Cerebellar nuclear complex (tissue), 1 donor: ENCODE measurements at places on chromosomes 4 and X.

- no peak for DNase-seq
These were observed 65.6 kb downstream of the RAB40A start for GRCh38 chrX:103453655-103454054.

GRCh38 chr4:152009983-152010709 is 249.3 kb upstream of the GATB start:
- DNase-seq = no peak

- DNase-seq = no peak
These were observed 3.5 kb upstream of the VMA21 start for GRCh38 chrX:151393514-151393913.

DNA sequence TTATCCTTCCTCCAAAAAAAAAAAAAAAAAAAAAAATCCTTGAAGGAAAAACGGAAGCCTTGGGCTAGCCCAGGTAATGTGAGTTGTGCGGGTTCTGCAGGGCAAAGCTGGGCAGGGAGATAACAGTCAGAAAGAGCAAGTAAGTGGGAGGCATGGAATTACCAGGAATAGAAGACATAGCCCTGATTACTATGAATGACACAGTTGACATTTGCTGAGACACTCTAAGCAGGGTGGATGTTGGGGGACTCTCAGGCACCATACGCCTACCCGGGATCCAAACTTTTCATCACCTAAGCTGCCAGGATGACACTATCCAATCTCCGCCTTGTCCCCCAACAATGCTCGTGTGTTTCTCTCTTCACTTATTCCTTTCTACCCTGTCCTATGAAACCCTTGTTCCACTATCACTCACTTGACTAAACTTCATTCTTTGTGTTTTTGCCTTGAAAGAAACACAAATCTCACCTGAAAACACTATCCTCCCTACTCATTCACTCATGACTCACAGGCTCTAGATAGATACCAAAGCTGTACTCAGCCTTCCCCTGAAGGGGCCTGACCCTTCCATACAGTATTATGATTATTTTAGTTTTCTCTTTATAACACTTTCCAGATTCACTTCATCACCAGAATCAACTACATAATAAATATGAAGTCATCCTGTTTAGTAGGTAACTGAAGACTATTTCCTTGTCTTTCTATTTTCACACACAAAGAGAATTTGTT is 158.4 kb downstream of the INPP4B start:
- no peak for DNase-seq

DNA sequence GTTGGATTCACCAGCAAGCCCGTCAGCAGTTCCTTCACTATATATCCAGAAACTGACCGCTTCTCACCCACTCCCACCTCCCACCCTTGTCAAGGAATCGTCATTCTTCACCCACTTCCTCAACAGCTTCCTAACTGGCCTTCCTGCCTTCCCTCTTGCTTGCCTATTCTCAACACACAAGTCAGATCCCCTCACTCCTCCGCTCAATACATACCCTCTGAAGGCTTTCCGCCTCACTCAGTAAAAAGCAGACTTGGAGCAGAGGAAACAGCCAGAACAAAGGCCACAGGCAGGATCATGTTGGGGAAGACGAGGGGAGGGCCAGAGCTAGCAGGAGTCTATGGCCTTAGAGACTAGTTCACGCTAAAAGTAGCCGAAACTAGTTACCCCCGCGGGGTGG is 23.7 kb downstream of the RWDD4 start:
- no peak for DNase-seq

GRCh38 chrX:100643212-100643611 is 787 bp upstream of the SRPX2 start:
- DNase-seq = no peak

GRCh38 chr4:41142376-41143310 is 71.7 kb downstream of the APBB2 start:
- no peak for DNase-seq

- no peak for DNase-seq
These were observed 235.6 kb upstream of the HHIP start for GRCh38 chr4:144410230-144410783.

DNA sequence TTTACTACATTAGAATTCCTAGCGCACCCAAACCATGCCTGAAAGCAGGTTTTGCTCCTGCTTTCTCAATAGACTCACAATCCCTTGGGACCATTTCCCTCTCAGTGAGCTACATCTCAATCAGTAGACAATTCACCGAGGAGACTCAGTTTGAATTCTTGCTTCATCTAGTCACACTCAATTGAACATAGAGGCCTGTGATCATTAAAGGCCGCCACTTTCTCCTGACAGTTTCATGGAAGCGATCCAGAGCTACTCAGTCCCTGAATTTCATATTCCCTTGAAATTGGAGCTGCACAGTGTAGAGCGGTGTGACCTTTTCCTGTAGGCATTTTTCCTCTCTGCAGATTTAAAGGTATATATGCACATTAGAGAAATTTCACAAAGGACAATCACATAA is 193.9 kb upstream of the SPOCK3 start:
- DNase-seq = no peak

- DNase-seq = no peak
These were observed 23.7 kb downstream of the CC2D2A start for GRCh38 chr4:15493411-15493810.

GRCh38 chrX:150303386-150304097 is 59.6 kb upstream of the MAMLD1 start:
- no peak for DNase-seq

DNA sequence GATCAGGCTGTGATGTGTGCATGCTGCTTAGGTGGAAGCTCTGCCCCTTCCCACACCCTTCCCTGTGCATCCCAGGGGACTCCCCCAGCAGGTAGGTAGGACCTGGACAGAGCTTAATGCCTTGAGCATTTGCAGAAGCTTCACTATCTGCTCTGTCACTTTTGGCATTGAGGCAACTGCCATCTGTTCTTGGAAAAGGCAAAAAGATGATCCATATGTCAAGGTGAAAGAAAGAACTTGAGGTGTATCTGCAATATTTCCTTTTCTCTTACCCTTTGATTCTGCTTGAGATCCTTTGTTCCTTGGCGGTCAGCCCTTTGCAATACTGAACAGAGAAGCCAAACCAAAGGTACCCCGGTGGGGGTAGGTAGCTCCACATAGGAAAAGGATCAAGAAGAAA is 37.1 kb upstream of the TBC1D9 start:
- DNase-seq = no peak

DNA sequence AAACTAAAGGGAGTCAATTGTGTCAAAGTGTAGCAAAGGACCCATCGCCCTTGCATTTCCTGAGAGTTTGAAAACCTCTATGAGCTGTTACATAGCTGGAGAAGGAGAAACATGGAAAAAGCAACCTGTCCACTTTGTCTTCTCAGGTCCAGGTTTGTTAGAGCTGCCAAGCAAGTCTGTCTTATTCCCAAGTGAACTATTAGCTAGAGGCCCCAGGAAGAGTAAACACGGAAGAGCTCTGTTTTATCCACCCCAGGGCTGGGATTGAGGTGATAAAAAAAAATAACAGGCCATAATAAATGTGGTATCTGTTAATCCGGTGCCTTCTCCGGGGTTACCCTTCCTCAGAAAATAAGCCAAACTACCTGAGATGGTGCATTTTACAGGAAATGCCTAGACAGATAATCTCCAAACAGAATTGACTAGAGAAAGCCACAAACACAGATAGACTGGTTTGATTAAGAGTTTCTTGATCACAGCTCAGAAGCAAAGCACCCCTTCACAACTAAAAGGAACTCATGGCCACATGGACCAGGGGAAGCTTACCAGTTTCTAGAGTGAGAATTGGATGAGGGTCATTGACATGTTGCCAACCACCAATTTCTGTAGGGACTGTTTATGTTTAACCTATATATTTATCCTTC is 35.9 kb upstream of the RELL1 start:
- DNase-seq = no peak

GRCh38 chr4:105149771-105150170 is 3.1 kb downstream of the TET2 start:
- DNase-seq = no peak

DNA sequence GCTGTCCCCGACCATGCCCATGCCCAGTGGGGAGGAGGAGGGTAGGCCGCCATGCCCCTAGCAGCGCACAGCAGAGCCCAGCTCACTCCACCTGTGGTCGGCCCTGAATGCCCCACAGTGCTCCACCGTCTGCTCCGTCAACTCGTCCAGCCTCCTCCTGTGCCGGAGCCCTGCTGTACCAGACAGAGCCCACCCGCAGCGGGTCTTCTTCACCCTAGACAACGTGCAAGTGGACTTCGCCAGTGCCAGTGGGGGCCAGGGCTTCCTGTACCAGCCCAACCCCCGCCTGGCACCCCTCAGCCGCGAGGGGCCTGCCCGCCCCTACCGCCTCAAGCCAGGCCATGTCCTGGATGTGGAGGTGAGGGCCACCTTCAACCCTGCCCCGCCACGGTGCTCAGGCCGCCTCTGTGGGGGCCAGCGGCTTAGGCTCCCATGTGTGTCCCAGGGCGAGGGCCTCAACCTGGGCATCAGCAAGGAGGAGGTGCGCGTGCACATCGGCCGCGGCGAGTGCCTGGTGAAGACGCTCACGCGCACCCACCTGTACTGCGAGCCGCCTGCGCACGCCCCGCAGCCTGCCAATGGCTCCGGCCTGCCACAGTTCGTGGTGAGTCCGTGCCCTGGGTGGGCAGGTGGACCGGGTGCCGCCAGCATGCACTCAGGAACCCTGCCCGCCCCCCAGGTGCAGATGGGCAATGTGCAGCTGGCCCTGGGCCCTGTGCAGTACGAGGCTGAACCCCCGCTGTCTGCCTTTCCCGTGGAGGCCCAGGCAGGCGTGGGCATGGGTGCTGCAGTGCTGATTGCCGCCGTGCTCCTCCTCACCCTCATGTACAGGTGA is 6.9 kb upstream of the SRPK3 start:
- no peak for DNase-seq

DNA sequence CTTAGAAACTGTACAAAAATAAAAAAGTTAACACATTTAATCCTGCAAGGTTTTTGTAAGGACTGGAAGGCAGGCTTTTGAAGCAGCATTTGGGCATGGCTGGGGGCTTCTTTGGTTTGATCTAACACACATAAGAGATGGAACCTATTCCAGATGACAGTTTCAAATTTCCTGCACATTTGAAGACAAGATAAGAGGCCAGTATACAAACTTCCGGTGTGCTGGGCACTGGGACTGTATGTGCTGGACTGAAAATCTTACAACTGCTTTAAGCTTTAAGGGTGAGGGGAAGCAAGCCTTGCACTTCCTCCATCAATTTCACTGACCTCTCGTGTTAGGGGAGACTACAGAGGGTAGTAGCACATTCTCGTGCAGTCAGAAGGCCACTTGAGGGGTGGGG is 122.9 kb downstream of the AMMECR1 start:
- DNase-seq = no peak

GRCh38 chr4:340011-340410 is 2.4 kb downstream of the ZNF141 start:
- DNase-seq = no peak

- no peak for DNase-seq
These were observed 1418.7 kb downstream of the FSTL5 start for GRCh38 chr4:160745126-160745525.

- no peak for DNase-seq
These were observed 8.2 kb downstream of the CAPN6 start for GRCh38 chrX:111262086-111262485.

DNA sequence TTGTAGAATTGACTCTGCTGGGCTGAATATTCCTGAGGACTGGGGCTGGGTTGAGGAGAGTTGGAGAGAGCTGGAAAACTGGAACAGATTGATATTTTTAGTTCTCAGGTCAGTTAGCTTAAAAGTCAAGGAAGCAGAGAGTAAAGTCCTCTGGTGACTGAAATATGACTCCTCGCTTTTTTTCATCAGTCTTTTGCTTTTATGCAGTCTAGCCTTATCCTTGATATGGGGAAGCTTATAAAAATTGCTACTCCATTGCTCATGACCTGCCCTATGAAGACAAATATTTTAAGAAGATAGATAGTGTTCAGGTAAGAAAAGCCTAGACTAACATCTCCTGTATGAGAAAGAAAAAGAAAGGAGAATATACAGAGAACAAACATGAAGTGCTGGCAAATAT is 152.7 kb downstream of the C4orf33 start:
- no peak for DNase-seq

- no peak for DNase-seq
These were observed 44.2 kb upstream of the SPRY1 start for GRCh38 chr4:123352240-123352945.

DNA sequence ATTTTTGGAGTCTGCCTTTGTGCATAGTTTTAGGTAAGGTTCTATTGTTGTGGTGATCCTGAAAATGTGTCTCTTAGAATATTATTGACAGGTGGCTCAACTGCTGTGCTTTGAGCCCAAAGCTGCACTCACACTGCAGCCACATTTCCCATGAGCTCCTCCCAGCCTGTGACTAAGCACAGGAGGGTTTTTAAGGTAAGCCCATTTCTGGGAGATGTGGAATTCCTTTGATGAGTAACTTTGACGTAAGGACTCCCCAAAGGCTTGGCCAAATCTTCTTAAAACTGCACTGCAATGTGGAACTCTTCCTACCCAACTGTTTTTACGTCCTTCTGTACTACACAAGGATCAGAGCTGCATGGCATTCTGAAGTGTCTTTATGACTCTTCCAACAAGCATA is 20.0 kb upstream of the TMPRSS11A start:
- DNase-seq = no peak

- no peak for DNase-seq
These were observed 73.2 kb downstream of the SLC4A4 start for GRCh38 chr4:71411981-71412380.

DNA sequence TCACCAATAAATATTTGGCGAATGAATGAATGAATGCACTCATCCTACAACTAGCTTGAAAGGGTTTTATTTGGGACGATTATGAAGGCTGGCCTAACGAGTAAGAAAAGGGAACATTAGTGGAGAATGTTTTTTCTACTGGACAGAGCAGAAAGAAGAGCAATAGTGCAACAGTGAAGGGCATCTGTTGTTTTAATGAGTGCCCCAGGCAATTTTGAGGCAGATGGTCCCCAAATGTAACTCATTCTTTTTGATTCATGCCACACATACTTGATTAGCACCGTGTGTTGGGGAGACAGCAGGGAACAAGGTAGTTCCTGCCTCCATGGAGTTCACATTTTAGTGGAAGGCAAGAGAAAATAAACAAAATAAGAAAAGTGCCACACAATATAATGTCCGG is 22.7 kb upstream of the INTS6L start:
- DNase-seq = no peak

- no peak for DNase-seq
These were observed 65.4 kb upstream of the FAM9C start for GRCh38 chrX:13109817-13110216.

- DNase-seq = no peak
These were observed 50.4 kb downstream of the STX18 start for GRCh38 chr4:4491396-4491893.

- no peak for DNase-seq
These were observed 292.0 kb downstream of the DCTD start for GRCh38 chr4:182625193-182625592.

DNA sequence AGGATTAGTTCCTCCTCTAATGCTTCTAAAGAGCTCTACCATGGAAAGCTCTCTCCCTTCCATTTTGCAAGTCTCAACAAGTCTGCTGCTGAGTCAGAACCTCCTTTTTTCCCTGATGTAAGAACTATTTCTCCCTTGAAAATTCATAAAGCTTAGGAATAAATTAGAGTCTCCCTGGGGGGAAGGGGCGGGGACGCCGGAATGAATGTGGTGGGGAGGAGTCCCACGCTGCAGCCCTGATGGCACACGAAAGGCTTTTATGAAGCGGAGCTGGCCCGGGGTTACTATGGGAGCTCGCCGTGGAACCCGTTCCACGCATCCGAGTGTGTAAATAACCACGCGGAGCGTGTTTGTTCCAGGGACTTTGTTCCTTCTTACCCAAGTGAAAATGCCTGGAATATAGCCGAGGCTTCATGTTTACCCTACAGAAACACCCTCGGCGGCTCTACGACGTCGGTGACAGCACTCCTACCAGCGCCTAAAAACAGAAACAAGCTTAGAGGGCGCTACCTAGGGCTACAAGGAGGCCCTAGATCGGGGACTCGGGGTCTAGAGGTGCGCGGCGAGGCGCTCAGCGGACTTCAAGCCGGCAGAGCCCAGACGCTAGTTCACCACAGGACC is 923 bp upstream of the CPEB2 start:
- no peak for DNase-seq
